ENCODE measurements at places on chromosomes 3 and 15.

DNA sequence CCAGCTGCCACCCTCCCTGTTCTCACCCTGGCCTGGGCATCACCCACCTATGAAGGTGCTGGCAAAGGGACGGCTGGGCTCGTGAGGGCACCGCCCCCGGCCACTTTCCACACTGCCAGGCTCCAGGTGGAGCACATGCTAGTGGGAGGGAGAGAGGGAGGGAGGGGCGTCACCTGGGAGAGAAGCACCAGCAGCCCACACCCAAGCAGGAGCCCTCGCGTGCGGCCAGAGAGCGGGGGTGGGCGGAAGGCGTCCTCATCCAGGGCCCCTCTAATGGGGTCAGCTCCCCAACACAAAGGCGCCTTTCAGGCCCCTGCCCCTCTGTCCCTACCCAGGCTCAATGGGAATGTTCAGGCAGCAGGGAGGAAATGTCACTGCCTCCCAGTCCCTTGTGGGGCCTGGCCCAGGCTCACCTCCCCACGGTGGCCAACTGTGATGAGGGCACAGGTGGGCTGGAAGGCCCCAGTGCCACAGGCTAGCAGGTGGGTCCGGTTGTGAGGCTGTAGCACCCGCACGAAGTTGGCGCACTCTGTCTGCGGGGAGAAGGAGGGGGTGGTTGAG lies 3.1 kb downstream of the SEMA3G start:
- no peak for DNase-seq

- no peak for DNase-seq
These were observed 255.2 kb upstream of the ROBO1 start for GRCh38 chr3:80023010-80023409.

- DNase-seq, result no peak
These were observed 2.0 kb downstream of the PXYLP1 start for GRCh38 chr3:141233457-141234161.

DNA sequence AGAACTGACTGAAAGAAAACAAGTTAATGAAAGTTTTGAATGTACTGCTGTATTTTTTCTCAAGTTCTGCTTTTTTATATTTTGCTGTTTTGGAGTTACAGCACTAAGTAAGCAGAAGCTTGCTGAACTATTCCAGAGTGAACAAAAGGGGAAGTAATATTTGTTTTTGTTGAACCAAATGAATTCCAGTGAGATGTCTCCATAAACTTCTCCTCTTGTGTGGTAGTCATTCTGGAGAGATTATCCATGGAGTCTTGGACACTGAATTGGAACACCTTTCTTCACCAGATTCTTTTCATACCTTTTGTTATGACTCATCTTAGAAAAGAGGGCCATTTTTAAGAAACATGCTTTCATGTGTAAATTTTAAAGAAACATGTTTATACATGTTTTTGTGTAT lies 8.8 kb downstream of the ANKUB1 start:
- DNase-seq, result peak; percentile 40

DNA sequence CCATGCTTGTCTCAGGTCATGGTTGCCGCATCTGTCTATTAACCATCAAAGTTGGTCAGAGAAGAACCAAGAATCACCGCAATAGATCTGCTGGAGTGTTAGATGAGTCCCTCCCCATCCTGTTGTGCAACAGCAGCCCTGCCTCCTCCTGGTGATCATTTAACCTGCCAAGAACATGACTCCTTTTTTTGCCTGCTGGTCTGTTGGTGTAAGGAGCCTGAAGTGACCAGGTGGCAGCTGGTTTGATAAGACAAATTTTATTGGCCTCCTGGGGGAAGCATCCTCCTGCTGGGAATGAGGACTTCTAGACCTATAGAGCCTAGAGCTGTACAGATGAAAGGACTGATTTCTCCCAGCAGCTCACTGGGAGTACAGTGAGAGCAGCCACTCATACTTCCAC lies 43.5 kb upstream of the RAF1 start:
- DNase-seq, result no peak

DNA sequence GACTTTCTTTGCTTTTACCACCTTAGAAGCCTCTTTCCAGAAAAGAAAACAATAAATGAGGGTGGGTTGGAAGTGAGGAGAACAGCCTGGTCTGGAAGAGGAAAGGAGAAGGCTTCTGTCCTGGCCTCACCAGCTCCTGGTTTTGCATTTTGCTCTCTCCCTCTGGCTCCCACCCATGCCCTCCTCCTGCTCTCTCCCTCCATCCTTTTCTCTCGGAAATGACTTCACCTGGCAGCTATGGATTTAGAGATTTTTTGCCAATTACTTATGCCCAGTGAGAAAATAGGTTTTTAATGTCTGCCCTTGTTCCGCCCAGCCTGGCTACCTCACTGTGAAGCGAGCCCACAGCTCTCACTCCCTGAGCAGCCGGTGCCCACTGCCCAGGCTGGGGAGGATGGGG lies 77.9 kb upstream of the NTRK3 start:
- no peak for DNase-seq

DNA sequence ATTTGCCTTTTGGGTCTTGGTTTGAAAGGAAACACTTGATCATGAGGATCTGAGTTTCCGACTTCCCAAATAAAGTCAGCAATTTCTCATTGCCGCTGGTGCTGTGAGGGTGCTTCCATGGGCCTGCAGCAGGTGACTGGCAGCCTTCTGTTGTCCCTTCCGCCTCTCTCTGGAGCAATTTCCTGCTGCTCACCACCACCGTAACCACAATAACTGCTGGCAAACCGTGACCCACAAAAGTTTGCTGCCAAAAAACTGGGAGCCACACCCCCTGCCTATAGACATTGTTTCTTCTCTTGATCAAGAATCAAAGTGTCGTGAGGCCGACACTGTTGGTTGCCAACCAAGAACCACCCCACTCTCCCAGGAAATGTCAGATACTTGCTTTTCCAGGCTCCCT lies 164.0 kb downstream of the NR2F2 start:
- peak; percentile 16 for DNase-seq

DNA sequence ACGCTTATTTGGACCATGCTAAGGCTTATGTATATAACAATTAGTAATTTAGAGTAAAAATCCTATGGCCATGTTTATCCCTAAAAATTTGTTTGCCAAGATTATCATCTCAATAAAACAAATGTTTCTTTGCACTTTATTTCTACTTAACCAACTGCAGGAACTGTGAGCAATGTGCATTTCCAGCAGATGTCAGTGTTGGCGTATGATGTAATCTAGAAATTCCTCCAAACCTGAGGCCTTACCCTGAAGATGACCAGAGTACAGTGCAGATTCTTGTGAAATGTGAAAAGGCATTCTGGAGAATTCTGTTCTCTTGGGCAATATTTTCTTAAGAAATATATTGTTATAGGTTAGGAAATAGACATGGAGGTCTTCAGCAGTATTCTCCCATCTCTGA lies 205.9 kb downstream of the MBNL1 start:
- no peak for DNase-seq

- DNase-seq, result no peak
These were observed 44.8 kb upstream of the SPSB4 start for GRCh38 chr3:141006344-141006743.

- no peak for DNase-seq
These were observed 17.6 kb downstream of the SEMA3F start for GRCh38 chr3:50172626-50173220.

GRCh38 chr3:149252272-149252671 lies 30.6 kb upstream of the CP start:
- DNase-seq, result no peak

DNA sequence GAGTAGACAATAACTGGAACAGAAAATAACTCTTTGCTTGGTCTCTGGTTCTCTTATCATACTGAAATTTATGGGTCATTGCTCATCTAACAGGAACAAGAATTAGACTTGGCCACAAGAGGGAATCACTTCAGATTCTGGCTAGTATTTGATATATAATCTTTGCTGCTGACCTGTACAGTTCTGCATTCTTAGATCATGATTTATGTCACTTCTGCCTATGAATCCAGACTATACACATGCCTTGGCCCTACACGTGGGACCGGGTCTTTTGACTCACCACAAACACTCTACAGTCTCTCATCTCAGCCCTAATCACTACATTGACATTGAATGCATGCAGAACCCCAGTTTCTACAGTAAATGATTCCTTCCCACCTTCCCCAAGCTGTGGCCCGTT lies 162.5 kb upstream of the SOX2 start:
- DNase-seq, result no peak

Data from KG1 (cell line).